Activated B cell treated with CpG ODN at 0.5 μM for 24 hours (primary cell): ENCODE measurements at places on chromosomes 4 and X. TPM values are rescaled to one million over a fixed set of nuclear protein-coding genes. Genes with fewer than 3 reads are reported as not detected.

- H3K27me3 ChIP-seq: peaks cover 7% of the 10 kb centered on the region
- no peak overlapping the region for H3K27ac ChIP-seq
- H3K4me1 ChIP-seq: no peaks in the 10 kb centered on the region
- DNase-seq: no peak
- no peak overlapping the region for H3K4me3 ChIP-seq
Observed at GRCh38 chr4:108774809-108775530, 12.1 kb upstream of the ETNPPL start.

- no peaks in the 10 kb centered on the region for H3K36me3 ChIP-seq
- H3K4me1 ChIP-seq: no peaks in the 10 kb centered on the region
- H3K27ac ChIP-seq: no peak overlapping the region
- H3K27me3 ChIP-seq: peaks cover 3% of the 10 kb centered on the region
- no peak overlapping the region for H3K4me3 ChIP-seq
Observed at GRCh38 chrX:55120761-55121358, 32.0 kb downstream of the PAGE2 start.

DNA sequence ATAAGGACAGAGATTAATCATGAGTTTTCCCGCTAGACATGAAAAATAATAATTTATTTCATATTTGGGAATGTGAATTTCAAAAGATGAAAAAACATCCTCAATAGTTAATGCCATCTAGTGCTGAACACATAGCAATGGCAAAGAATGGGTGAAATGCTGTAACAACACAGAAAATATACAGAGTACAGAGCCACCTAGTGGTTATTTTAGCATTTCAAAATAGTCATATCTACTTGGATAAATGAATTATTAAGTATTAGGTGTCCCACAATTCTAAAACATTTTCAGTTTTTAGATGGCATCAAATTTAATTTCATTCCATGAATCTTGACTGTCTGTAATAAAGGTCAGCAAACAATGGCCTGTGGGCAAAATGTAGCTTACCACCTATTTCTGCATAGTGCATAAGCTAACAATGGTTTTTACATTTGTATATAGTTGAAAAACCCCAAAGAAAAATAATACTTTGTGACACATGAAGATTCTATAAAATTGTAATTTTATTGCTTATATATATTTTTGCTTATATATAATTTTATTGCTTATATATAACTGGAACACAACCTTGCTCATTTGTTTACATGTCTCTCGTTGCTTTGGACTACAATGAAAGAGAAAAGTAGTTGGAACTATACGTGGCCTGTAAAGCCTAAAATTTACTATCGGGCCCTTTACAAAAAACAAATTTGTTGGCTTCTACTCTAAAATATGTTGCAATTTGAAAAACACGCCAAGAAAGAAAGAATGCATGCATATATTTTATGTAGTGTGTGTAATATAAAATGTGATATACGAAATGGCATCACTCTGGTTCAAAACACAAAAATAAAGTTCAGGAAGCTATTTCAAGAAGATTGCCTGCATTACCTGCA is 99.1 kb upstream of the FAM47C start:
- H3K27me3 ChIP-seq: no peaks in the 10 kb centered on the region
- no peak overlapping the region for H3K27ac ChIP-seq
- H3K36me3 ChIP-seq: no peaks in the 10 kb centered on the region
- no peak overlapping the region for H3K4me3 ChIP-seq
- no peak for DNase-seq
- H3K4me1 ChIP-seq: no peaks in the 10 kb centered on the region

- no peaks in the 10 kb centered on the region for H3K36me3 ChIP-seq
- no peaks in the 10 kb centered on the region for H3K4me1 ChIP-seq
- peaks cover 16% of the 10 kb centered on the region for H3K27me3 ChIP-seq
- no peak overlapping the region for H3K4me3 ChIP-seq
- no peak for DNase-seq
Observed at GRCh38 chr4:139625482-139625881, 40.1 kb upstream of the MGST2 start.

DNA sequence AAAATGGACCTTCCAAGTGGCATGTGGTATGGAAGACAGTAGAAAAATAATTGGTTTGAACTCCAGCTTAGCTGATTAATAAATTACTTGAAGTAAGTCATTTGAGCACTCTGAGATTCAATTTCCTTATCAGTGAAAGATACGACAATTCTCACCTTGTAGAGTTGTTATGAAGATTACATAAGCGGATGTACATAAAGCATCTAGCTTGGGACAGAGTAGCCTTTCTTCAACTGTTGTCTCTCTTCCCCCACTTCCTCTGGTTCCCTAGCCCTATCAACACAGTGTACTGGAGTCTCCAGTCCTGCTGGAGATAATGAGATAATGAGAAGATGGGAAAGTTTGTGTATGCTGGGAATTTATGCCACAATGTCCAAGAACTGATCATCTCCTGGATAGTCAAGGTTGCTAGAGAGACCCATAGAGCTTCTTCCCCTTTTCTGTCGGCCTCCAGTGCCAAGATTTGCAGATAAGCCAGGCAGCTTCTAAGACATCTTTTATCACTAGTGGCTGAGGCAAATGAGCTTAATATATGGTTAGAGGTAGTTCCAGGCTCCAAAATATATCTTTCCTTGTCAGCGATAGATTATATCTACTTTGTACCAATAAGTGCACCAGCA is 33.9 kb downstream of the VSIG4 start:
- H3K27me3 ChIP-seq: no peaks in the 10 kb centered on the region
- H3K4me3 ChIP-seq: peak overlapping the region; percentile 45
- DNase-seq: no peak
- H3K4me1 ChIP-seq: peaks cover 84% of the 10 kb centered on the region
- peak overlapping the region; percentile 80 for H3K27ac ChIP-seq

DNA sequence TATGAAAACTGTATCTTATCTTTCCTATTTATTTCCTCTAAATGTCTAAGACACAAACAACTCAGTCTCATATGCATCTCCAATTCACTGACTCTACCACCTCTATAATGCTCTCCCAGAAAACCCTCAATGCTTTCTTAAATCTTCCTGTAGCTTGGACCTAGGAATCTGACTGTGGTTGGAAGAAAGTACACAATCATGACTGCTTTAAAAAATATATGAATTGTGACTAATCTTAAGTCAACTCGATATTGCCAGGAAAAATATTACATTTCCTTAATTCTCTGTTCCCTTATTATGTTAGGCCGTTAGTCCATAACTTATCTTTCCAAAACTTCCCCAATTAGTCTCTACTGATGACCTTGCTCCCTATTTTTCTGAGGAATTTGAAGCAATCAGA is 87.0 kb downstream of the SPCS3 start:
- H3K36me3 ChIP-seq: no peaks in the 10 kb centered on the region
- H3K27ac ChIP-seq: no peak overlapping the region
- no peak for DNase-seq

GRCh38 chr4:105936901-105937300 is 41.6 kb downstream of the NPNT start:
- H3K27ac ChIP-seq: no peak overlapping the region
- no peaks in the 10 kb centered on the region for H3K4me1 ChIP-seq
- DNase-seq: no peak
- no peaks in the 10 kb centered on the region for H3K36me3 ChIP-seq
- H3K4me3 ChIP-seq: no peak overlapping the region

DNA sequence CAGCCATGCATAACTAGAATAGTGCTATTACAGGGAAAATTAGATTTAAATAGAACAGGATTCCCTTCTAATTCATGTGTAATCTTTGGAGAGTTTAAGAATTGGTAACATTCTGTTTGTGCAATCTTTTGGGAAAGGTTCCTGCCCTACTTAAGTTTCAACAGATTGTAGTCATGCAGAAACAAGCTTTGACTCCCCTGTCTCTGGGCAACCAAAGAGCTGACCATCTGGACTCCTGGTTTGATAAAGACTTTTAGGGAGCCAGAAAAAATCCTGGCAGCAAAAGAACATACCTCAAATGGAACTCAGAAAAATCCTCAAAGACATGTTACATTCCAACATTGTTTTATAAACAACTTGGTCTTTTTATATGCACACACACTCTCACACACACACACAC is 191.1 kb upstream of the NEIL3 start:
- H3K27ac ChIP-seq: no peak overlapping the region
- H3K27me3 ChIP-seq: no peaks in the 10 kb centered on the region
- no peak overlapping the region for H3K4me3 ChIP-seq

GRCh38 chr4:85126991-85127591 is 160.6 kb upstream of the WDFY3 start:
- no peak overlapping the region for H3K27ac ChIP-seq
- no peaks in the 10 kb centered on the region for H3K27me3 ChIP-seq

DNA sequence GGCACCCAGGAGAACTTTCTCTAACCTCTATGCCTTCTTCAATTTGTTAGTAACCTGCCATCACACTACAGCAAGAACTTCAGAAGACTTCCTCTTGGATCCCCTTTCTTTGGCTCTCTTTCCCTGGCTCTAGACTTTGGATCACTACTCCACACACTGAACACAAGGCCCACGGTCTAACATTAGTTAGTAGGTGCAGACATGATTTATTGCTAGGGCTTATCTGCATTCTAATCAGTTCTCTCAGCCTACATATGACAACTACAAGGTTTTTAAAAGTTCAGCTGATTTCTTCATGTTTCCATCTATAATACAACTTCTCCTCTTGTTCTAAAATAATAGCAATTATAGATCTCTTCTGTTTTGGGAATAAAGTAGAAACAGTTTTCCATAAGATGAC is 209.1 kb upstream of the ANXA10 start:
- no peak for DNase-seq
- no peaks in the 10 kb centered on the region for H3K27me3 ChIP-seq
- no peak overlapping the region for H3K27ac ChIP-seq

DNA sequence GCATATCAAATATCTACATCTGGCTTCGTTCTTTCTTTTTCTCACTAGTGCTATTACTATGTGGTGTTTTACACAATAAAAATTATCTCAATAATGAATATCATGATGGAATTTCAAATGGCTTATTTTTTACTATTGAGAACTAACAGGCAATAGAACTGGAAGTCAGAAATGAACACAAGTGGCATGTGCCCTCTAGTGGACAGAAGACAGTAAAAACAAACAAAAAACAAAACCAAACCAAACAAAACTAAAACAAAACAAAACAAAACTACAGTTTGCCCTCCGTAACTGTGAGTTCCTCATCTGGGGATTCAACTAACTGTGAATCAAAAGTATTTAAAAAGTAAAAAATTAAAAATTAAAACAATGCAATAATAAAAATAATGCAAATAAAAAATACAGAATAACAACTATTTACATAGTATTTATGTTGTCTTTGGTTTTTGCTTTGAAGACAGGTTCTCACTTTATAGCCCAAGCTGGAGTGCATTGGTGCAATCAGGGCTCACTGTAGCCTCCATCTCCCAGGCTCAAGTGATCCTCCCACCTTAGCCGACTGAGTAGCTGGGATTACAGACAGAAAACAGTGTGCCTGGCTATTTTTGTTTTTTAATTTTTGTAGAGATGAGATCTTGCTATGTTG is 195.6 kb upstream of the TACR3 start:
- no peak overlapping the region for H3K27ac ChIP-seq
- H3K4me3 ChIP-seq: no peak overlapping the region
- H3K4me1 ChIP-seq: no peaks in the 10 kb centered on the region

- H3K27ac ChIP-seq: no peak overlapping the region
- DNase-seq: no peak
- H3K36me3 ChIP-seq: peaks cover 18% of the 10 kb centered on the region
- H3K4me3 ChIP-seq: no peak overlapping the region
- H3K4me1 ChIP-seq: peaks cover 31% of the 10 kb centered on the region
Observed at GRCh38 chrX:56798339-56798711, 69.3 kb downstream of the NBDY start.

DNA sequence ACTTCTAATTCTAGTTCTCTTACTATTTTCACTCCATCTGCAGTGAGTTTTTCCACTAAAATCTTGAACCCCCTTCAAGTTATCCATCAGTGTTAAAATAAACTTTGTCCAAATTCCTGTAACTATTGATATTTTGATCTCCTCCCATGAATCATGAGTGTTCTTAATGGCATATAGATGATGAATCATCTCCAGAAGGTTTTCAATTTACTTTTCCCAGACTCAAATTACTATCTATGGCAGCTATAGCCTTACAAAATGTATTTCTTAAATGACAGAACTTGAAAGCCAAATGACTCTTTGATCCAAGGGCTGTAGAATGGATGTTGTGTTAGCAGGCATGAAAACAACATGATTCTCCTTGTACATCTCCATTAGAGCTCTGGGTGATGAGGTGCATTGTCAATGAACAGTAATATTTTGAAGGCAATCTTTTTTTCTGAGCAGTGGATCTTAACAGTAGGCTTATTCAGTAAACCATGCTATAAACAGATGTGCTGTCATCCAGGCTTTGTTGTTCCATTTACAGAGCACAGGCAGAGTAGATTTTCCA is 16.1 kb upstream of the IQCM start:
- no peaks in the 10 kb centered on the region for H3K27me3 ChIP-seq
- no peak for DNase-seq
- no peak overlapping the region for H3K4me3 ChIP-seq
- H3K36me3 ChIP-seq: no peaks in the 10 kb centered on the region
- no peaks in the 10 kb centered on the region for H3K4me1 ChIP-seq

DNA sequence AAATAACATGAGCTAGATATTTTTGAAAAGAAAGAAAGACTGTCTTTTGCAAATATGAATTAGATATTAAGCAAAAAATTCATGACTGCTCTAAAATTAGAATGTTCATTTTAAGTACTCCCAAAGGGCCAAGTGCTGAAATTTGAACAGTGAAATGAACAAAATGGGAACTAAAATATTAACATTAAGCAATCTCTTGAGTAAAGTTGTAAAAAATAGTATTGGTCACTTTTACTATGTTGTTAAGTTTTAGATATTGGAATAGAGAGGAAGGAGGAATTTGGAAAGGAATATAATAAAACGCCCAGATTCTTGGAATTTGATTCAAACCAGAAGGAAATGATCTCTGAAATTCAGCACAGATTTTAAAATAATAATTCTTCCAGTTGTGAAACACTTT is 125.9 kb upstream of the ANK2 start:
- H3K27ac ChIP-seq: no peak overlapping the region
- no peaks in the 10 kb centered on the region for H3K4me1 ChIP-seq
- no peaks in the 10 kb centered on the region for H3K36me3 ChIP-seq
- DNase-seq: no peak

DNA sequence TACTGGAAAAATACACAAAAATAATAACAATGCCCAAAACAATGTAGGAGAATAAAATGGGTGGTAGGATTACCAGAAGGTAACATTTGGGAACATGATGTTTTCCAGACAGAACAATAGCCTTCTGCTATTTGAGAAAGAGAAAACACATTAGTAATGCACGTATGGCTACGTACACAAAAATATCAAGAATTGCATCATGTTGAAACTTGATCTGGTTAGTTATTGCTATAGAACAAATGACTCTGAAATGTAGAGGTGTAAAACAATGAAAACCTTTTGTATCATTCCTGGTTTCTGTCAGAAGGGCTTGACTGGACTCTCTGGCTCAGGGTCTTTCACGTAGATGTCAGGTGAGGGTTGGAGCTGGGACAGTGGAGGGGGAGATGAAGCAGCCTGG is 1040.0 kb downstream of the FAT4 start:
- H3K4me3 ChIP-seq: no peak overlapping the region
- no peaks in the 10 kb centered on the region for H3K4me1 ChIP-seq
- no peaks in the 10 kb centered on the region for H3K36me3 ChIP-seq
- DNase-seq: no peak

Gene ENPEP
- total RNA-seq: not detected in 2 replicates

Gene SLC7A11
- 1.2 and 1.4 TPM in 2 replicates for total RNA-seq

Gene NR0B1
- not detected in 2 replicates for total RNA-seq

Gene ABCE1
- 75.5 and 81.6 TPM in 2 replicates for total RNA-seq

Gene POF1B
- total RNA-seq: 1.0 and 1.3 TPM in 2 replicates

Gene GRK4
- 1.4 and 2.1 TPM in 2 replicates for total RNA-seq

Gene JCHAIN
- 47.0 and 53.7 TPM in 2 replicates for total RNA-seq

Gene SERTM2
- total RNA-seq: not detected in 2 replicates

Gene SLC49A3
- 2.3 TPM in 2 replicates for total RNA-seq

Gene NEIL3
- 0.15 and 0.35 TPM in 2 replicates for total RNA-seq

Gene PLAC1
- not detected in 2 replicates for total RNA-seq

Gene KLHL13
- not detected in 2 replicates for total RNA-seq

Gene MAGEE1
- 3.1 and 3.3 TPM in 2 replicates for total RNA-seq

Gene VMA21
- 26.1 and 26.5 TPM in 2 replicates for total RNA-seq
